Activated T-helper 2 cell treated with anti-CD3 and anti-CD28 coated beads, Interferon-gamma antibody, Interleukin-2, Interleukin-4, amounts not matched to agents 10 μg/mL and 5 μg/mL and 100 μg/mL, durations not matched to agents 14 hours and 24 hours and 36 hours (primary cell): ENCODE measurements at places on chromosomes 11 and 22.
A peak's percentile ranks its signal among the peaks of the same experiment; 100 is the strongest.

DNA sequence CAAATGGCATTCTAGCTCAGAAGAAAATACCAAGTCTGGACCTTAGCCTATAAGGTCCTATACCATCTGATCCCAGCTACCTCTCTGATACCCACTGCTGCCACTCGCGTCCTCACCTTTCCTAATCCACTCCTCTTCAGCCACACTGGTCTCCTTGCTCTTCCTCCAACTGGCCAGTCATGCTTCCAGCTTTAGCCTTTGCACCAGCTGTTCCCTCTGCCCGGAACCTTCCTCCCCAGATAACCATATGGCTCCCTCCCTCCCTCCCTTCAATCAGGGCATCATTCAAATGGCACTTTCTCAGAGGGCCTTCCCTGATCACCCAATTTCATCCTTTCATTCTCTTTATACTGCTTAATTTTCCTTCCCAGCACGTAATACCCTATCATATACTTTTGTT lies 67.9 kb downstream of the KCNC1 start:
- no peak overlapping the region for H3K27ac ChIP-seq
- no peak for DNase-seq
- H3K27me3 ChIP-seq = no peaks in the 10 kb centered on the region
- no peak overlapping the region for H3K4me3 ChIP-seq
- H3K4me1 ChIP-seq = no peaks in the 10 kb centered on the region

DNA sequence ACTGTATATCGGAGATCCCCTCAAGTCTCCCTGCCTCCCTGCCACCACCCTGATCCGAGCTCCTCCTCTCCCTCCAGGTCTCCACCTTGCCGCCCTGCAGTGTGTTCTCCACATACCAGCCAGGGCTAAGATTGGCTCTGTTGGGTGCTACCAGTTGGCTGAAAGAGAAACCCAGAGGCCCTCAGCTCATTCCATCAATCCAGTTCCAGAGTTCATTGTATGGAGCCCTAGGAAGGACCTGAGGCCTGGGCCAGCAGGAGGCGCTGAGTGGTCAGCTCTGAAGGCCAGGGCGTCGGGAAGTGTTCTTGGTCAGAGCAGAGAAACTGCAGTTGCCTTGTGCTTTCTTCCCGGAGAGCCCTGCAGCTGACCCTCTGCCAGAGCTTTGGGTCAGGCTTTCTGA lies 2.2 kb upstream of the TOP3B start:
- H3K36me3 ChIP-seq = no peaks in the 10 kb centered on the region
- peaks cover 13% of the 10 kb centered on the region for H3K4me1 ChIP-seq
- H3K27ac ChIP-seq = no peak overlapping the region
- DNase-seq = no peak
- H3K4me3 ChIP-seq = peak overlapping the region; percentile 66
- no peaks in the 10 kb centered on the region for H3K27me3 ChIP-seq

GRCh38 chr11:129625930-129626329 lies 189.7 kb upstream of the TMEM45B start:
- DNase-seq = no peak
- H3K27ac ChIP-seq = no peak overlapping the region
- no peaks in the 10 kb centered on the region for H3K4me1 ChIP-seq
- no peaks in the 10 kb centered on the region for H3K36me3 ChIP-seq
- no peaks in the 10 kb centered on the region for H3K27me3 ChIP-seq

DNA sequence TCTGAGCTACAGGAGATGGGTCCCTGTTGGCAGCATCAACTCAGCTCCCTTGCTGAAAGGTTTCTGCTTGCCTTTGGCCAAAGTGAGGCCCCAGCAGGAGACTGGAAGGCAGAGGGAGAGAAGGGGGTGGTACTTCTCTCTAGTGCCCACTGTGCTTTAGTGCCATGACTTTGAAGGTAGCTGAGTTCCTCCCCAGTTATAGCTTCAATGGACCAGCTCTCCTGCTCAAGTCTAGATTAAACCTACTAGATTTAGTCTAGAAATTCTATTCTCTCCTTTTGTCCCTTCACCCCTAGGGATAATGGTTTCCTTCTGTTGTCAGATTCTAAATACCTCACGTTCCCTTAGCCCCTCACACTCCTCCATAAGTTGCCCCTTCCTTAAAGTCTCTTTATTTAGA lies 119.2 kb downstream of the TIMP3 start:
- no peak for DNase-seq
- peaks cover 3% of the 10 kb centered on the region for H3K27me3 ChIP-seq
- H3K27ac ChIP-seq = no peak overlapping the region
- no peak overlapping the region for H3K4me3 ChIP-seq
- no peaks in the 10 kb centered on the region for H3K4me1 ChIP-seq
- H3K36me3 ChIP-seq = no peaks in the 10 kb centered on the region
